Gastroesophageal sphincter (tissue), 4 donors: ENCODE measurements at places on chromosomes 11 and 22. TPM values are rescaled to one million over a fixed set of nuclear protein-coding genes. Genes with fewer than 3 reads are reported as not detected.
A peak's percentile ranks its signal among the peaks of the same experiment; 100 is the strongest.

- ATAC-seq = no peak
Measured at GRCh38 chr11:22976146-22976545, 115.9 kb upstream of the CCDC179 start.

- ATAC-seq = no peak
Measured at GRCh38 chr22:31719850-31720471, 30.0 kb downstream of the PRR14L start.

- ATAC-seq = peak; percentile 26
Measured at GRCh38 chr11:44574610-44575287, 9.3 kb downstream of the CD82 start.

DNA sequence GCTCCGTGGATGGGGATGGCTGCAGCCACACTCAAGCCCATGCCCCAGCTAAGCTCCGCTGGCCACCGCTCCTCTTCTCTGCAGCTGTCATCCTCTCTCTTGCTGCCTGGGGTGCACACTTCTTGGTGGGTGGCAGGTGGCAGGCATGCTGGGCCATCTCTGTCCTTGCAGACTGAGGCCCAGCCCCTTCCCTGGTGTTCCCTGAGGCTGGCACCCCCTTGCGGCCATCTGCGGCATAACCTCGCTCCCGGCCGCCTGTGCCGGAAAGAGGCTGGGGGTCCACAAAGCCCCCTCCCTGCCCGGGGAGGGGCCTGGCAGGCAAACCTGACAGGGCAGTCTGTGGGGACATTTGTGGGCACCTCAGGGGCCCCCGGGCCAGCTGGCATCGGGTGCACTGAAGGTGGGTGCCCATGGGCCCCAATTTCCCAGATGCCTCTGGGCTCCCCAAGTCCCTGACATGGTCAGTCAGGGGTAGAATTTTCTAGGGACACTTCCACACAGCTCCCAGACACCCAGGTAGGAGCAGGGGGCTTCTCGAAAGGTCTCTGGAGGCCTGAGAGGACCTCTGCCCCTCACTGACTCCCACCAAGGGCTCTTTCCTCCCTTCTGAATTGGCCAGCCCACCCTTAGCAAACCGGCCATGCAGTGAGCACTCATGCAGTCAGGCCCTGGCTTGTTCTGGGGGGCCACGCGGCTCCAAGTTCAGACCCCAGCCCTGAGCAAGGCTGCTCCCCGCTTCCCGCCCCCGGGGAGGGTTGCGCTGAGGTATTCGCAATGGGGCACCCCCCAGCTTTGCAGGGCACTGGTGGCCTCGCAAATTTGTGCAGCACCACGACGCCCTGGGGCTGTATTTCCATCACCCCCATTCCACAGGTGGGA lies 23.5 kb upstream of the TH start:
- no peak for ATAC-seq

DNA sequence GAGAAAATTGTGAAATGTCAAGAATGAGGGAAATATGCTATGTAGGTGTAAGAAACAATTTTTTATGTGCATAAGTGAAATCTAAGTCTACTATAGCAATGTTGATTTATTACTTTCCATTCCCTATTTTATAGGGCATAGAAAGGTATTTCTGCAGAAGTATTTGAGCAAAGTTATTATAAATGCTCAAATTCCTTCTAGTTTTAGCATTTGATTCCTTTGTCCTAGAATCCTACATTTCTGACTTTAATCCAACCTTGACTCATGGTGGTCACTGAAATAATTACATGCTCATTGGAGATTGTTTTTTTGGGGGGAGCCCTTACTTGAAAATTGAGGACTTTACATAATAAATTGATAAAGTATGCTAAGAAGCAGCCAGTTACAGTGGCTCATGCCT lies 716.6 kb upstream of the LUZP2 start:
- no peak for ATAC-seq

- no peak for ATAC-seq
Measured at GRCh38 chr11:66981976-66982578, 7.0 kb downstream of the C11orf86 start.

GRCh38 chr11:67310246-67311050 lies 7.1 kb downstream of the SSH3 start:
- no peak for ATAC-seq

GRCh38 chr11:129840236-129840635 lies 24.6 kb downstream of the TMEM45B start:
- no peak for ATAC-seq

GRCh38 chr11:30015725-30016412 lies 961 bp downstream of the KCNA4 start:
- no peak for ATAC-seq

GRCh38 chr11:117715801-117716200 lies 81.2 kb downstream of the DSCAML1 start:
- no peak for ATAC-seq

GRCh38 chr11:64688534-64688982 lies 34.4 kb downstream of the NRXN2 start:
- ATAC-seq = peak; percentile 91

- ATAC-seq = no peak
Measured at GRCh38 chr11:61392981-61393595, 701 bp downstream of the TMEM216 start.

GRCh38 chr11:79973721-79974617 lies 533.1 kb upstream of the TENM4 start:
- ATAC-seq = peak; percentile 55

GRCh38 chr22:26450453-26451185 lies 21.6 kb downstream of the ASPHD2 start:
- no peak for ATAC-seq

GRCh38 chr11:69012092-69013008 lies 696 bp downstream of the MRGPRF start:
- no peak for ATAC-seq

- ATAC-seq = peak; percentile 54
Measured at GRCh38 chr22:36151006-36151595, 9.5 kb downstream of the APOL3 start.

GRCh38 chr11:128496692-128497060 lies 90.7 kb downstream of the ETS1 start:
- peak; percentile 80 for ATAC-seq

- ATAC-seq = no peak
Measured at GRCh38 chr22:47189056-47189916, 426.8 kb downstream of the TBC1D22A start.

The RASD2 gene
- 45.9 TPM for total RNA-seq

The CD6 gene
- not detected for total RNA-seq

The SLC22A6 gene
- not detected for total RNA-seq

The CD81 gene
- total RNA-seq = 522 TPM

The OR51G2 gene
- total RNA-seq = not detected

The TUBA8 gene
- total RNA-seq = 12.6 TPM

The MMP27 gene
- total RNA-seq = not detected

The FBLN1 gene
- total RNA-seq = 241 TPM

The GSTP1 gene
- total RNA-seq = 645 TPM
